ENCODE measurements at places on chromosomes 4 and X.

GRCh38 chrX:87813566-87813965 lies 296.0 kb downstream of the KLHL4 start:
- no peak for DNase-seq

DNA sequence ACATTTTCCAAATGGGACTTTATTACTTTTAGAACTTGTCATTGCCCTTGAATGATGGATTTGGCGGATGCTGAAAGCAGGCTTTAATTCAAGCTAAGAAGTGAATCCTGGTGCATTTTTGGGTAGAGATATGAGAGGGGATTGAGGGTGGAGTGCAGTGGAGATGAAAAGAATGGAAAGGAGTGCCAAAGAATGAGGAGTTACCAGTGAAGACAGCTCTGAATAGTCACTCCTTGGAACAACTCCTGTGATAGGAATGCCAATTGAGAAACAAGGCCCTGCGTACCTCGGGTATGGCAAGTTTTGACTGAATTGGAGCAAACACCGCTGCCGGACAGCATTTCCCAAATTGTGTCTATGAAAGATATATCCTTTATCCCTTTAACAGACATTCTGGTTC lies 36.5 kb upstream of the ETNPPL start:
- no peak for DNase-seq

DNA sequence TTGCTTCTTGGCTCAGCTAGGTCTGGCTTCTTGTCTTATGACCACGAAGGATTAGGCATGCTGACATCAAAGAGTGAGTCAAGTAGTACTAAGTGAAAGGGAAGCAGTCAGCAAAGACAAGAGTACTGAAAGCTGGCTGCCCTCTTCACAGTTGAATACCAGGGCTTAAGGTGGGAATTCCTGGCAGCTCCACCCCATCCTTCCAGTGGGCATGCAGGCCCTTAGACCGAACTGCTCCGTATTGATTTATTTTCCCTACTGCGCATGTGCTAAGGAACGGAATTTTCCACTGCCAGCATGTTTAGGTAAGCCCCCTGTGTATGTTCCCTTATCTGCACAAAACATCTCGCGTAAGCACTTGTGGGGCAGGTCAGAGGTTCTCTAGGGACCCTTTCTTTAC lies 2320.1 kb downstream of the ARAP2 start:
- no peak for DNase-seq

GRCh38 chrX:122422547-122422946 lies 761.5 kb upstream of the GRIA3 start:
- no peak for DNase-seq

- no peak for DNase-seq
Observed at GRCh38 chr4:25377572-25378436, 741 bp downstream of the ANAPC4 start.

GRCh38 chrX:140710710-140711109 lies 1.2 kb downstream of the LINC00632 start:
- no peak for DNase-seq

- DNase-seq = no peak
Observed at GRCh38 chrX:13747836-13748235, 13.3 kb downstream of the OFD1 start.

DNA sequence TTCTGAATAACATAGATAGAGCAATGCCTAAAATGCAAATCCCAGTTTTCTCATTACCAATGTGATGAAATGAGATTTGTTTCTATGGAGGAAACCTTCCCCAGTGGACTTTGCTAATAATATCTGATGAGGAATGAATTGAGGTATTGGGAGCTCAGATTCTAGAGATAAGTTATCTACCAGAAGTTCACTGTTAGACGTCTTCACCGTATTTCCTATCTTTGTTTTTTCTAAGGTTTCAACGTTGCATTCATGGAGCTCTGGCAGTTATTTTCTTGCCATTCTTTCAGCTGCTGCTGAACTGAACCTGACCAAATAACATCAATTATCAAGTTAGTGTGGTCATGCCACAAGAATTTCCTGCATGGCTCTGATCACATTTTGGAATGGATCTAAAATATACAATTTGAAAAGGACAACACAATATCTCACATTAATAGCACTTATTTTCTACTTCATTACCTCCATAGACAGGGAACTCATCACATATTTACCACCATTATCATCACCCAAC lies 511.8 kb upstream of the LCORL start:
- DNase-seq = no peak

DNA sequence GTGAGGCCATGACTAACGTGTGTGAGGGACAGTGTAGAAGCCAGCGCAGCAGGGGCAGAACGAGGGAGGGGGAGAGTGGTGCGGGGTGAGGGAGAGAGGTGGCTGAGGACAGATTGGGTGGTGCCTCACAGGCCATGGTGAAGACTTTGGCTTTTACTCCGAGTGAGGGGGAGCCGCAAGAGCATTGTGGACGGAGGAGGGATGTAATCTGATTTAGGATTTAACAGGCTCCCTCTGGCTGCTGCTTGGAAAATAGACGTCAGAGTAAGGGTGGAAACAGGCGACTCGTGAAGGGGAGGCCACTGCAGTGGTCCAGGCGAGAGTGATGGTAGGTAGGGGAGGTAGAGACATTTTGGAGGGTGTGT lies 13.0 kb downstream of the PPP1R3F start:
- DNase-seq = no peak

GRCh38 chr4:112677519-112678091 lies 40.7 kb downstream of the LARP7 start:
- no peak for DNase-seq
